Activated CD4-positive, CD25-positive, alpha-beta regulatory T cell (primary cell): ENCODE measurements at places on chromosomes 7 and 10.
A peak's percentile ranks its signal among the peaks of the same experiment; 100 is the strongest.

- no peak for DNase-seq
Measured at GRCh38 chr10:122279725-122280141, 8.6 kb downstream of the BTBD16 start.

- DNase-seq, result no peak
Measured at GRCh38 chr7:155798673-155799439, 13.4 kb downstream of the SHH start.

DNA sequence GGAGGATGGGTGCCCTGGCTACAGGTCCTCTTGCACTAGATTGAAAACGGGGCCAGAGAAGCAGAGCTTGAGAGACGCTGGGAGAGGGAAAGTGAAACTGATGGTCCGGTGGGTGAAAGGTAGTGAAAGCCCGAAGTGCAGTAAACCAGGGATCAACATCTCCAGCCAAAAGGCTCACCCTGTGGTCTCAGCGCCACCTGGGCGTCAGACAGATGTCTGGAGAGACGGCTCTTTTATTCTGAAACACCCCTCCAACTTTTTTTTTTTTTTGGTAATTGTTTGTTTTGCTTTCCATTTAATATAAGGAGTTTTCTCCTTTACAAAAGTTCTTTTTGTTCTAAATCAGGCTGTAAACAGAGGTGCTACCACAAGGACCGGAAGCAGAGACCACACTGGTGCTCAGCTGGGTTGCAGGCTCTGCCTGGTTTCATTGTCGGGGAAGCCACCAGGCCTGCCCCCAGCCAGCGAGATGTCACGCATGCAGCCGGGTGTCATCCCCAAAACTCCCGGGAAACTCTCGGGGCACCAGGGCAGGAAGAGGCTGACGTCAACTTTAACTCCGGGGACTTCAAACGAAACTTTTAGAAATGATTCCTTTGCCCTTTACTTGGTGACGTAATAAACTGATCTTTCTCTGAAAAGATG lies 11.2 kb downstream of the IL2RA start:
- DNase-seq, result peak; percentile 72

DNA sequence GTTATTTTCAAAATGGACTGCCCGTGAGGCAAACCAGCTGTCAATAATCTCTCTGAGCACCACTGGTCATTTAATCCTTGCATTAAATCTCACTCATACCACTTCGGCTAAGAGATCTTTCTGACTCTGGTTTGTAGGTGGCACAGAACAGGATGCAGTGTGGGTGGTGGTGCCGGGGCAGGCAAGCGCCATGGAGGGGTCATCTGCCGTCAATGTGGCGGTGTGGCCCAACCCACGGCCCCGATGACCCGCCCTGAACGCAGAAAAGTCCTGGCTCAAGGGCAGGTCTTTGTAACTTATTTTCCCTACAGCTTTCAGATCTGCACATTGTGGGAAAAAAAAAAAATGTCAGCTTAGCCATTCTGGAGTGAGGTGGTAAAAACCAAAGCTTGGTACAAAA lies 73.2 kb upstream of the MGMT start:
- DNase-seq, result no peak

GRCh38 chr7:156167417-156167807 lies 355.1 kb upstream of the SHH start:
- no peak for DNase-seq

DNA sequence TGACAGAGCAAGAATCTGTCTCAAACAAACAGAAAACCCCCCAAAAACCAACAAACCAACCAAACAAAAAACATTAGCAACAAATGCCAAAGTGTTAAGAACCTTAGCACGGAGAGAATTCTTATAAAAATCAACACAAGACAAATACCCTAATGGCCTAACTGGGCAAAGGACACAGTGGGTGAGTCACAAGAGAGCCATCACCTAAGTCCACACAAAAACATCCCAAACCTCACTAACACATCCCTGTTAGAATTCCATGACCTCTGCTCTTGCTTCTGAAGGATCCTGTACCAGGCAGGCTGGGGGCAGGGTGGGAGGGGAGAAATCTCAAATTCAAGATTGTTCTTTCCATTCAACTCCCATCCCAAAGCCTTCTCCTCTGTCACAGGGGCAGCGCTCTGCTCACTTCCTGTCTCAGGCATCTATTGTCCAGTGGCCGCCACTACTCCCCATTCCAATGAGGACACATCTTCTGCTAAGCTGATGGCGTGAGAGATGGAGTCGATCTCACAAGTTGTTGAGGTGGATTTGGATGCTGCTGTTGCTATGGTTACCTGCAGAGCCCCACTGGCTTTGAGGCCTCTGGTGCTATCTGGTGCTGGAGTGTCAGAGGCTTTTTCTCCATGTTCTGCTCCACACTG lies 9.2 kb downstream of the IL15RA start:
- no peak for DNase-seq

- no peak for DNase-seq
Measured at GRCh38 chr10:73232887-73233286, 14.2 kb downstream of the DNAJC9 start.

DNA sequence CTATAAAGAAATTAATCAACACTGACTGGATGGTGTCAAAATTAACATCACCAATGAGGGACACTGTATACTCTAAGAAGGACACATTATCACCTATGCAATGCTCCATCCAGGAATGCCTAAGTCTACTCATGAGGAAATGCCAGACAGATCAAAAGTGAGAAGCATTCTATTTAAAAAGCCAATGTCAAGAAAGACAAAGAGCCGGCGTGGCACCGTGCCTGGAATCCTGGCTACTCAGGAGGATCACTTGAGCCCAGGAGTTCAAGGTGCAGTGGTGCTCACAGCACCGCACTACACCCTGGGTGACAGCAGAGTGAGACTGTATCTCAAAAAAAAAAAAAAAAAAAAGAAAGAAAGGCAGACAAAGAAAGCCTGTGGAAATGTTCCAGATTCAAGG lies 45.5 kb upstream of the ANAPC16 start:
- DNase-seq, result no peak
